Osteoblast (primary cell): ENCODE measurements at places on chromosomes 12 and 14. TPM values are rescaled to one million over a fixed set of nuclear protein-coding genes. Genes with fewer than 3 reads are reported as not detected.

C14orf119 gene
- 41.5 and 43.1 TPM in 2 replicates for total RNA-seq

ANHX gene
- not detected in 2 replicates for total RNA-seq

CCDC196 gene
- not detected in 2 replicates for total RNA-seq

CLMN gene
- total RNA-seq: 1.1 and 1.5 TPM in 2 replicates

KCNK10 gene
- total RNA-seq: under 0.01 TPM in 2 replicates

PRKD1 gene
- 21.8 and 28.6 TPM in 2 replicates for total RNA-seq

SEL1L gene
- total RNA-seq: 132 and 151 TPM in 2 replicates

ST8SIA1 gene
- total RNA-seq: 6.2 TPM in 2 replicates

ARMH4 gene
- 10.9 and 14.1 TPM in 2 replicates for total RNA-seq

TAS2R50 gene
- total RNA-seq: 4.4 and 6.2 TPM in 2 replicates

ARHGEF25 gene
- 20.6 and 23.9 TPM in 2 replicates for total RNA-seq

CCDC198 gene
- not detected in 2 replicates for total RNA-seq

FOXG1 gene
- total RNA-seq: under 0.01 TPM in 1 of 2 replicates, not detected in the other

SLC2A3 gene
- 117 and 143 TPM in 2 replicates for total RNA-seq

SIX4 gene
- 14.5 and 15.6 TPM in 2 replicates for total RNA-seq

CMKLR1 gene
- total RNA-seq: 6.8 and 9.8 TPM in 2 replicates

SMCO2 gene
- 0.72 and 0.88 TPM in 2 replicates for total RNA-seq

MYRFL gene
- total RNA-seq: not detected in 2 replicates

PGF gene
- 16.3 and 24.5 TPM in 2 replicates for total RNA-seq

FLRT2 gene
- total RNA-seq: 39.1 and 46.3 TPM in 2 replicates

EFS gene
- 9.8 and 14.1 TPM in 2 replicates for total RNA-seq
